ENCODE measurements at places on chromosomes 5 and 9. TPM values are rescaled to one million over a fixed set of nuclear protein-coding genes. Genes with fewer than 3 reads are reported as not detected.

DNA sequence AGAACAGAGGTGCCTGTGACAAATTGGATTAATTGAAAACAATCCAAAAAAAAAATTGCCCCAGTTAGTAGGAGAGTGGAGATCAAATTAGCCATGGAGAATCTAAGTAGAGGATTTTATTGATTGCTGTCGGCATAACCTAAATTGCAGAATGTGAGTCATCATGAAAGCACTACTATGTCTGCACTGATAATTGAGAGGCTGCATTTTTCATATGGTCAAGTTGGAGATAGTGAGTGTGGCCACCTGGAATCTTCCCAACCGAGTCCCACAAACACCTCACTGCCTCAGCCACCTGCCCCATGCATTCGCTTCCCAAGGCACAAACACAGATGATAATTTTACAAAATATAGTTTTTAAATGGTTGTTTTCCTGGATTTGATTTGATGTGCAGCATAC lies 123.7 kb downstream of the NTRK2 start:
- no peak for DNase-seq
- peaks cover 7% of the 10 kb centered on the region for H3K27me3 ChIP-seq
- H3K36me3 ChIP-seq, result no peaks in the 10 kb centered on the region

GRCh38 chr5:90446961-90447360 lies 27.6 kb downstream of the MBLAC2 start:
- DNase-seq, result no peak
- no peak overlapping the region for H3K4me3 ChIP-seq
- H3K4me1 ChIP-seq, result no peaks in the 10 kb centered on the region
- no peaks in the 10 kb centered on the region for H3K36me3 ChIP-seq
- no peaks in the 10 kb centered on the region for H3K27me3 ChIP-seq
- H3K27ac ChIP-seq, result no peak overlapping the region

IFNE gene
- not detected for total RNA-seq

DNA sequence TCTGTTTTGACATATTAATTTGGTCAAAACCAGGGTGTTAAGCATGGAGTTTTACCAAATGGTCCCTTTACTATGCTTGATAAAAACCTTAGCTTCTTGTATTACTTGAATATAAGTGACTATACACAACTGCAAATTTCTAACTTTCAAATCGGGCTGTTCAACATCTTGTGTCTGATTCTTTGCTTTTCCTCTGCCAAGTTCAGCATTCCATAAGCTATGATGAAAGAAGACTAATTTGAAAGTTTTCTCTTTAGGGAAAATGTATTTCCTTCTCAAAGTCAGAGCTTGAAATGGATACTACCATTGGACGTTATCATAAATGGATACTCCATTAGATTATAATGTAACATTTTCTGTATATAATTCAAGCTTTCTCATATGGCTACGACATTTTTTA lies 792.9 kb downstream of the EFNA5 start:
- no peaks in the 10 kb centered on the region for H3K4me1 ChIP-seq
- H3K27me3 ChIP-seq, result no peaks in the 10 kb centered on the region
- no peak overlapping the region for H3K4me3 ChIP-seq
- H3K36me3 ChIP-seq, result no peaks in the 10 kb centered on the region
- no peak for DNase-seq
- H3K27ac ChIP-seq, result no peak overlapping the region

- H3K4me1 ChIP-seq, result no peaks in the 10 kb centered on the region
- DNase-seq, result no peak
- H3K4me3 ChIP-seq, result no peak overlapping the region
- H3K27ac ChIP-seq, result no peak overlapping the region
Measured at GRCh38 chr9:26675035-26675434, 217.6 kb downstream of the CAAP1 start.

DNA sequence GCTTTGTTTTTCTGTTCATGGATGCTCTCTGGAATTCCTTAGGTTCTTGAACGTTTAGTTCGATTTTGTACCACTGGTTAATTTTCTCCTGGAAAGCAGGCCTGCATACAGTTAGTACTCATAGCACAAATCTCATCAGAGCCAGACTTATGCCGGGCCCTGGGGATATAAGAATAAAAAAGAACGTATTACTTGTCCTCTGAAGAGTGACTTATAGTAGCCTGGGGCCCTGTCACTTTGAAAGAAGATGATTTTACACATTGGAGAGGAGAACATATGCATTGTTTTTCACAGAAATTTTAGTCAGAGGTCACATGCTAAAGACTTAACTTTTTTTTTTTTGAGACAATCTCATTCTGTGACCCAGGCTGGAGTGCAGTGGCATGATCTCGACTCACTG lies 50.3 kb downstream of the ZNF462 start:
- H3K36me3 ChIP-seq, result no peaks in the 10 kb centered on the region
- peaks cover 5% of the 10 kb centered on the region for H3K27me3 ChIP-seq
- DNase-seq, result no peak
- peaks cover 2% of the 10 kb centered on the region for H3K4me1 ChIP-seq
- no peak overlapping the region for H3K27ac ChIP-seq
- H3K4me3 ChIP-seq, result no peak overlapping the region

DNA sequence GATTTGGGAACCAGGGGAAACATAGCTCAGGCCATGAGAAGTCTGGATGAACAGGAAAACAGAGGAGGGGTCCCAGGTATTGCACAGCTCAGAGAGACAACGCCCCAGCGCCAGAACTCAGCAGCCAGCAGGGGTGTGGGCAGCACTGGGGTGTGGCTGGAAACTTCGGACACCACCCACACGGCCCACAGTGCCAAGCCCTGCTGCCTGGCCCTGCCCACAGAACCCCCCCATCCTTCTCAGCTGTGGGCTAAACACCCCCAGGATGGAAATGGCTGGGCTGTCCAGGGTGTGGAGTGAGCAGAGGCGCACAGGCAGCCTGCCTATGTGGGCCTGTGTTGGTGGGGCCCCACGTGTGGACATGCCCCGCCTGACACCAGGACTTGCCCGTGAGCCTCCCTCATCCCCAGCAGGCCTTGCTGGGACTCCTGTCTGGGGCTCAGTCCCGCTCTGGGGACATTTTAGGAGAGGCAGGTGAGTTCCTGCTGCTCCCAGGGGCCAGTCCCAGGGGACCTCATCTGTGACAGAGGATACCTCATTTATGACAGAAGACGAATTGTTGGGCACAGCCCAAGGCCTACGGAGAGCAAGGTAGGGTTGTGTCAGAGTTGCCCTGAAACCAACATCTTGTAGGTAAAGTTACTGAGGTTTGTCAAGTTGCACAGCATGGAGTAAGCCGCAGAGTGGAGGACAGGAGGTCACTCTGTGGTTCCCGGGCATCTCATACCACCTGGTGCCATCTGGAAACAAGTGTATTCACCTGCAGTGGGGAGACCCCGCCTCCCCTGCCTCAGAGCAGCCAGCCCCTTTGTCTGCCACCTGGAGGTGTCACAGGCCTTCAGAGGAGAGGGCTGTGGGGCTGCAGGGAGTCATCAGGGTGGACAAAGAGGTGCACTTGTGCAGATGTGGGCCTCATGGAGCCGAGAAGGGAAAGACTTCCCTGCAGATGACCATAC lies 183.2 kb downstream of the AUH start:
- no peak for DNase-seq
- H3K4me1 ChIP-seq, result peaks cover 32% of the 10 kb centered on the region
- no peak overlapping the region for H3K4me3 ChIP-seq
- H3K36me3 ChIP-seq, result peaks cover 2% of the 10 kb centered on the region

GRCh38 chr5:168020542-168021294 lies 270.7 kb upstream of the WWC1 start:
- no peak overlapping the region for H3K27ac ChIP-seq
- no peak for DNase-seq
- no peaks in the 10 kb centered on the region for H3K36me3 ChIP-seq
- peaks cover 2% of the 10 kb centered on the region for H3K27me3 ChIP-seq
- no peak overlapping the region for H3K4me3 ChIP-seq

GRCh38 chr5:168809218-168809617 lies 230.1 kb upstream of the PANK3 start:
- no peak overlapping the region for H3K4me3 ChIP-seq
- no peak for DNase-seq
- H3K27me3 ChIP-seq, result peaks cover 34% of the 10 kb centered on the region
- no peaks in the 10 kb centered on the region for H3K36me3 ChIP-seq
- no peaks in the 10 kb centered on the region for H3K4me1 ChIP-seq
- no peak overlapping the region for H3K27ac ChIP-seq

QRFP gene
- total RNA-seq, result not detected

SERF1A gene
- 10.0 TPM for total RNA-seq

DNA sequence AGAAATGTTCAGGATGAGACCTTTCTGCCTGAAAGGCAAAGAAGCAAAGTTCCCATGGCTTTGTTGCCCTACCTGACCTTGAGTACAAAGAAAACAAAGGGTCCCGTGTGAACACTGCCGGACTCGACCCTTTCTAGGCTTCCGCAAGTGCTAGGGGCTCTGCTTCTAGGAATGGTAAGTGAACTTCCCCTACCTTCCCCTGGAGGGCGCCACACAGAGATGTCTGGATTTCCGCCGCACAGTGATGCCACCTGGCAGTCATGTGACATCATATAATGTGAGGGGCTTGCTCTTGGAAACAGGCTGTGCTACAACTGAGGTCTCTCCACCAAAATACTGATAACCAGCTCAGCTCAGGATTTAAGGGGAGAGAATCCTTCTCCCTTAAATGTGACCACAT lies 56.6 kb downstream of the HSD17B3 start:
- H3K27me3 ChIP-seq, result peaks cover 15% of the 10 kb centered on the region
- peak; percentile 29 for DNase-seq
- no peaks in the 10 kb centered on the region for H3K36me3 ChIP-seq
- H3K27ac ChIP-seq, result no peak overlapping the region

ANKRD20A1 gene
- 0.62 TPM for total RNA-seq

ANXA2R gene
- 6.5 TPM for total RNA-seq

CLTA gene
- total RNA-seq, result 96.4 TPM

GRCh38 chr9:90616806-90617205 lies 25.8 kb downstream of the DIRAS2 start:
- no peaks in the 10 kb centered on the region for H3K4me1 ChIP-seq
- no peak overlapping the region for H3K4me3 ChIP-seq
- H3K27ac ChIP-seq, result no peak overlapping the region

DNA sequence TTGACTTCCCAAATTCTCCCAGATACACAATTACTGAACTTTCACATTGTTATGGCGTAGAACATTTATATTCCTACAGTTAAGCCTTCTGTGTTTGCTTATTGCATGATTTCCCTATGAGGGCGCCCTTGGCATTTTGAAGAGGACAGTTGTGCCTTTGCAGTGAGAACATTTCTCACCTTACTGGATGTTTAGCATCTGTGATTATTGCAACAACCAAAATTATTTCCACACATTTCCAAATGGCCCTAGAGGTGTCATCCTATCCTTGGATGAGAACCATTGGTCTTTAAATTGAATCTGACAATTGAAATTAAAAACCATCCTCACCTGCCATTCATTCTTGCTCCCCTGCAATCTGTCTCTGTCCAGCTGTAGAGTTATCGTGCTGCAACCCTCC lies 104.0 kb downstream of the MAMDC2 start:
- no peak overlapping the region for H3K4me3 ChIP-seq
- H3K27me3 ChIP-seq, result peaks cover 2% of the 10 kb centered on the region
- no peak overlapping the region for H3K27ac ChIP-seq
- DNase-seq, result no peak
- no peaks in the 10 kb centered on the region for H3K36me3 ChIP-seq
- no peaks in the 10 kb centered on the region for H3K4me1 ChIP-seq

DNA sequence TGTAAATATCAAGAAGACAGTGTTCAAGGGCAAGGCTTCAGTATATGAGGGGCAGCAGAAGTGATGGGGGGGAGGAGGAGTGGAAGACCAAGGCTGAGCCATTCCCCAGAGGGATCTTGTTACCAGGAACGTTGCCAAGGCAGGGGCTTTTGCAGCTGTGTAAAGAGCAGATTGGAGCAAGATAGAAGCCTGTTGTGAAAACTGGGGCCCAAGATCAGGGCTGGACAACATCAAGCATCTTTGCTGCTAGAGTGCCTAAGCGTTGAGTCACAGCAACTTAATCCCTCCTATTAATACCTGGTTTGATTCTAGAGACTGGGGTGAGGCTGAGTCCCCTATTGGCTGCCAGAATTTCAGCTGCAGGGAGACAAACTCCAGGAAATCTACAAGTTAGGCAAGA lies 18.4 kb upstream of the ERCC6L2 start:
- H3K27ac ChIP-seq, result no peak overlapping the region
- H3K4me3 ChIP-seq, result no peak overlapping the region
- H3K27me3 ChIP-seq, result no peaks in the 10 kb centered on the region

DNA sequence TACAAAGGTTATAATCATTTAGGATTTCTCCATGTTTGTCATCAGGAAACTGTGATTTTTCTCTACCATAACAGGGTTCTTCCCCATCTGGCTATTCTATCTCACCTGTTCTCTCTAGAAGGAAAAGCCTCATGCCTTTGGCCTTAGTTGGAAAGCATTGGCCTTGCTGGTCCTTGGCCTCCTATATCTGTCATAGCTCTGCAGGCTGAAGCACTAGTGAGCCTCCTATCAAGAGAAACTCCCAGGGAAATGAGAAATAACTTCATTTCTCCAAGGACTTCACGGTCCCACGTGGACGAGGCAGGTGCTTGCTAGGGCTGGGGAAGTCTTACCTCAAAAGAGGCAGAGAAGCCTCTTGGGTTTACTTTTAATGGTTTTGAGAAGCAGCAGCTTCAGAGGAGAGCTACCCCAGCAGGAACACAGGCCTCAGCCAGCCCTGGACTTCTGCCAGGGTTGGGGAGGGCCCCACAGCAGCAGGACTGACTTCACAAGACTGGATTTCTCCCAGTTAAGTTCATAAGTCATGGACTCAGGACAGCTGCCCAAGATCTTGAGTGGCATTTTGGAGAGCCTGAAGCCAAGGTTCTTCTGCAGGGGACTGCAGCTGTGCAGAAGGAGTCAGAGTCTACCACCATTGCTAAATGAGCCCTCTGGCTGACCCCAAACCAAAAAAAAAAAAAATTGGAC lies 15.8 kb upstream of the PSAT1 start:
- H3K27ac ChIP-seq, result no peak overlapping the region
- no peak overlapping the region for H3K4me3 ChIP-seq
- peaks cover 1% of the 10 kb centered on the region for H3K36me3 ChIP-seq
- DNase-seq, result no peak

GRCh38 chr5:124034083-124034700 lies 522.2 kb downstream of the CSNK1G3 start:
- no peaks in the 10 kb centered on the region for H3K4me1 ChIP-seq
- no peak for DNase-seq
- no peak overlapping the region for H3K27ac ChIP-seq
- H3K36me3 ChIP-seq, result no peaks in the 10 kb centered on the region
- H3K27me3 ChIP-seq, result no peaks in the 10 kb centered on the region

ZFAND5 gene
- total RNA-seq, result 71.9 TPM

- no peak overlapping the region for H3K4me3 ChIP-seq
- H3K4me1 ChIP-seq, result peaks cover 20% of the 10 kb centered on the region
- H3K36me3 ChIP-seq, result peaks cover 30% of the 10 kb centered on the region
- H3K27me3 ChIP-seq, result no peaks in the 10 kb centered on the region
- no peak overlapping the region for H3K27ac ChIP-seq
- DNase-seq, result no peak
Measured at GRCh38 chr5:56873056-56873455, 36.3 kb upstream of the SETD9 start.

- no peak overlapping the region for H3K27ac ChIP-seq
- no peaks in the 10 kb centered on the region for H3K27me3 ChIP-seq
Measured at GRCh38 chr5:168239325-168239724, 52.1 kb upstream of the WWC1 start.

IL17B gene
- total RNA-seq, result not detected

GRCh38 chr9:124212381-124213050 lies 45.2 kb upstream of the NEK6 start:
- no peaks in the 10 kb centered on the region for H3K36me3 ChIP-seq
- no peak overlapping the region for H3K4me3 ChIP-seq
- H3K27me3 ChIP-seq, result no peaks in the 10 kb centered on the region
- no peak for DNase-seq
- no peak overlapping the region for H3K27ac ChIP-seq
- H3K4me1 ChIP-seq, result peaks cover 47% of the 10 kb centered on the region

SPATA31D4 gene
- not detected for total RNA-seq

GRCh38 chr9:21239911-21240310 lies at the start of gene IFNA14:
IFNA14 (minus strand) TSS chr9:21240005; CDS start chr9:21239935, 70 bp downstream.
- H3K27me3 ChIP-seq, result peaks cover 2% of the 10 kb centered on the region
- no peaks in the 10 kb centered on the region for H3K36me3 ChIP-seq
- H3K27ac ChIP-seq, result no peak within 1 kb of the TSS
- no peak for DNase-seq

Data from activated naive CD4-positive, alpha-beta T cell treated with anti-CD3 and anti-CD28 coated beads for 36 hours (primary cell).